Stimulated activated CD8-positive, alpha-beta memory T cell treated with anti-CD3 and anti-CD28 coated beads, Interleukin-7, amount 100 ng/mL, for 48 hours (primary cell): ENCODE measurements at places on chromosomes 12 and 14.

GRCh38 chr12:14156606-14157005 is 175.2 kb upstream of the GRIN2B start:
- no peak for DNase-seq

GRCh38 chr12:124713041-124713435 is 145.6 kb upstream of the NCOR2 start:
- no peak for DNase-seq

DNA sequence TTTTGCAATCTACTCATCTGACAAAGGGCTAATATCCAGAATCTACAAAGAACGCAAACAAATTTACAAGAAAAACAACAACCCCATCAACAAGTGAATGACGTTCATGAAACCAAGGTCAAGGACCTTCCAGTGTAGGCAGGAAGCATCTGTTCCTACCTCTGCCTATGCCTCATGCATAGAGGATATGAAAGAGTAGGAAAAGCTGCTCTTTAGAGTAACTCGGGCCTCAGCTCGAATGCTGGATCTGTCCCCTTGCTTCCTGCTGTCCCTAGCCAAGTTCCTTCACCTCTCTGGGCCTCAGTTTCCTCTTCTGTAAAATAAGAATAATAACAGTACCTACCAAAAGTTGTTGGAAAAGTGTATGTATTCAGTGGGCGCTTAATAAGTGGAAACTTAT is 65.0 kb downstream of the FOXN4 start:
- DNase-seq = no peak

DNA sequence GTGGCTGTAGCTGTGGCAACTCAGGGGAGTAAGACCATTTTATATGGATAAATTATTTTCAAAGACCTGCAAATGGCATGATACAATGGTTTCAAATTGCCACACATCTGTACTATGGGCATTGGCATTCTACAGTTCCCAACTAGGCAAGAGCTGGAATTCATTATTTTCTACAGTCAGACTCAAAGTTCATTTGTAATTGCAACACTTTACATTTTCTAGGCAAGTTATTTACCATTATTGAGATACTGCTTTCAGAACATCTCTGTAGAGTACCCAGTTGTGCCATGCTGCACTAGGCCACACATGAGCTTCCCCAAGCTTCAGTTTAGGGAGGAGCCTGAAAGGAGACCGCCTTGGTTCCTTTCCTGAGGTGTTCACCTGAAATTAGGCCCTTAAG is 8.0 kb upstream of the ATG14 start:
- no peak for DNase-seq

- no peak for DNase-seq
These were observed 161.2 kb downstream of the PRKCH start for GRCh38 chr14:61482348-61483206.

DNA sequence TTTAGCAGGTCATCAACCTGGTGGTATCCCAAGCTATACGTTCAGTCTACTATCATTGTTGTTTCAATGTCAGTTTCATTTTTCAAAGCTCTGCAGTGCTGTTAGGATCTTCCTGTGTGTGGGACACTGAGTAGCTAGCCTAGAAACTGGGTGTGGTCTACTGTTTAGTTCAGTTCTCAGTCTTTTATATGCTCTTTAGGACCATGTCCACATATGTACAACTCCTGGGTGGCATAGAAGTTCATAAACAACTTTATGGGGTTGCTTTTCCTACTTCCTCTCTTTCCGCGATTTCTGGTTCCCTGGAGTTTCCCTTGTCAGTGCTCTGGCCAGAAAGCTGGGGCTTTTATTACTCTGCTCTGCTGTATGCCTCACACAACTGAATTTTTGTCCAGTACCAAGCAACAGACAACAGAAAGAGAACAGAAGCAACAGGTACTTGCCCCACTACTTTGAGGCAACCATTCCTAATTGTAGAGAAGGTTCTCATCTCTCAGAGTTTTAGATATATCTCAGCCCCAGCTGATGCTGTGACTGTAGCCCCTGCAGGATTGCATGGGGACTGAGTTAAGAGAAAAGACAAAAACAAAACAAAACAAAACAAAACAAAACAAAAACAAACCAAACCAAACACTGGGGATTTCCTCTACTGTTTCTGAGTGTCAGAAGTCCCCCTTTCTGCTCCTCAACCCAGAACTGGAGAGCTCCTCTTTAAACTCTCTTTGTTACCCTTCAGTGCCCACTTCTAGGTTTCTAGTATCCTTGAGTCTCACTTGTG is 30.3 kb downstream of the MIS18BP1 start:
- no peak for DNase-seq

DNA sequence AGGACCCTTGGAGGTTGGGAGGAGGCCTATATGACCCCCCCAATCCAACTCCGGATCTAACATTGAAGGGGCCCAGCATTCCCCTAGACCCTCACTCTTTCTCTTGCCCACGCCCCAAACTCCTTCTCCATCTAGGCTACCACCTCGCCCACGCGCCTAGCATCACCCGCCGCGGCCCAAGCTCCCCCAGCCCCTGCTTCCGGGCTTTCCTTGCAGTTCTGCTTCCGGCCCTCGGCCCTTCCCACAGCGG is 445 bp downstream of the CERS5 start:
- peak; percentile 55 for DNase-seq

DNA sequence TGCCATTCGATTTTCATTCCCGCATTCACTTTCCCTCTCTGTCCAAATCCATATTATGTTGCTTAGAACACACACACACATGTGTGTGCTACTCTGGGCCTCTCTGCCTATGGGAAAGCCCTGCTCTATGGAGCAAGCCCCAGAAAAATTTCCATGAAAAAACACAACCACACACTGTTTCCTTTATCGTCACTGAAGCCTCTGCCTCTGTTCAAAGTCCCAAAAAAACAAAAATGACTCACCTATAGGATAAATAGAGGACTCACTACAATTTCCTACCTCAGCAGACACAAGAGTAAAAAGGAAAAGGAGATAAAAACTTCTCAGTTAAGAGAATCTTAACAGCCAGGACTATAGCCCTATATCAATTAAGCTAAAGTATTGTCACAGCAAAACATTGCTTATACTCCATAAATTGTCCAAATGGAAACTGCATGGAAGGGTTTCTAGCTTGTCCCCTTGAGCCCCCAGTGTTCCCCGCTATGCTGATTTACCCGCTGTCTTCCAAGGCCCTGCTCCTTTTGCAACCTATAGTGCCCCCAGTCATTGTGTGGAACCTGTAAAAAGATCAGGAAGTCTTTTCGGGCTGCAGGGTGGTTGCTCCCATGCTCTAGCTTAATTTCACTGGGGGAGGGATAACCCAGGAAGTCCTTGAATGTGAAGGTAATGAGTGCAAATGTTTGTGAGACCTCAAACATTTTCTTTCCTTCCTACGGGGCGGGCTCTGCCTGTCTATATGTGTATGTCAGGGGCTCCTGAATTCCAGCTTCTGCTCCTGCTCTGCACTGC is 11.1 kb upstream of the PIP4K2C start:
- DNase-seq = no peak

GRCh38 chr14:28830115-28830534 is 63.5 kb downstream of the FOXG1 start:
- DNase-seq = no peak

DNA sequence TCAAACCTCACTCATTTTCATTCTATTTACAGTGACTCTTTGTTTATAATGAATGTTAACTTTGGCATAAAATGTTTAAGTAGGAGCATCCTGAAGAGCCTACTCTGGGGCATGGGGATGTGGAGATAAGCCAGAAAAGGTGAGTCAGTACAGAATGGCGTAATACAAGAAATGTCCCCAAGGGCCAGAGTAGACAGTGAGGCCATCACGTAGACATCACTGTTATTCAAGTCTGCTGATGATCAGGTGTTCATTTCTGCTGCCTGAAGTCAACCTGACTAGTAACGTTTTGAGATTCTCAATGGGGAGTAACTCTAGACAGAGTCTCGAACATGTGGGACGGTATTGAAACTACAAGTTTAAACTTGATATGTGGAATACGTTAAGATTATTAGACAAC is 47.6 kb upstream of the PKP2 start:
- no peak for DNase-seq

- DNase-seq = no peak
These were observed 22.0 kb upstream of the WDR89 start for GRCh38 chr14:63663428-63664341.

GRCh38 chr14:31902002-31902401 is 175.1 kb upstream of the ARHGAP5 start:
- no peak for DNase-seq
